ENCODE measurements at places on chromosomes 12 and 14. TPM values are rescaled to one million over a fixed set of nuclear protein-coding genes. Genes with fewer than 3 reads are reported as not detected.

DNA sequence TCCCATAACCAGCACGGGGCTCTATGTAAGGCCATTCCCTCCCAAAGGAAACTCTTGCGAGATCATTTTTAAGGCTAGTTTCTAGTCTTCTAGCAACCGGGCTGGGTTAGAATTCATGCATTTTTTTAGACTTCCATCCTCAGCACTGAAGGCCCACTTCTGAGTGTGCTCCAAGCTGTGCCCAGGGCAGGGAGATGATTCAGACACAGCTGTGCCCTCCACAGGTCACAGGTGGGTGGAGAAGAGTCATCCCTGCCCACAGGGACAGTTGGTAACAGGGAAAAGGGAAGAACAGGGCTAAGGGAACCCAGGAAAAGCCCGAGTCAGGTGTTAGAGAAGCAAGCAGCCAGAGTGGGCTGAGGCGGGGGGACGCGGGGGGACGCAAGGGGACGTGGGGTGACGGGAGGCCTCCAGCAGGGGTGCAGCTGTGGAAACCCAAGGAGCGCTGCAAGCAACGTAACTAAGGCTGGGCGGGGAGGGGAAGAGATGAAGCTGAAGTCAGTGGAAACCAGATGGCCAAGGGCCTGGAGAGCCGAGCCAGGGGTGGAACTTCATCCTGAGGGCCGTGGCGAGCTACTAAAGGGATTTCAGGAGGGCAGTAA is 27.2 kb upstream of the PPP2R5C start:
- no peak for DNase-seq

- DNase-seq, result no peak
Measured at GRCh38 chr14:55838529-55839052, 258.6 kb downstream of the KTN1 start.

GRCh38 chr12:22172501-22172900 is 126.5 kb downstream of the CMAS start:
- DNase-seq, result no peak

GRCh38 chr14:45048385-45048784 is 35.5 kb upstream of the PRPF39 start:
- no peak for DNase-seq

- no peak for DNase-seq
Measured at GRCh38 chr12:6928022-6928702, 403 bp downstream of the ATN1 start.

DNA sequence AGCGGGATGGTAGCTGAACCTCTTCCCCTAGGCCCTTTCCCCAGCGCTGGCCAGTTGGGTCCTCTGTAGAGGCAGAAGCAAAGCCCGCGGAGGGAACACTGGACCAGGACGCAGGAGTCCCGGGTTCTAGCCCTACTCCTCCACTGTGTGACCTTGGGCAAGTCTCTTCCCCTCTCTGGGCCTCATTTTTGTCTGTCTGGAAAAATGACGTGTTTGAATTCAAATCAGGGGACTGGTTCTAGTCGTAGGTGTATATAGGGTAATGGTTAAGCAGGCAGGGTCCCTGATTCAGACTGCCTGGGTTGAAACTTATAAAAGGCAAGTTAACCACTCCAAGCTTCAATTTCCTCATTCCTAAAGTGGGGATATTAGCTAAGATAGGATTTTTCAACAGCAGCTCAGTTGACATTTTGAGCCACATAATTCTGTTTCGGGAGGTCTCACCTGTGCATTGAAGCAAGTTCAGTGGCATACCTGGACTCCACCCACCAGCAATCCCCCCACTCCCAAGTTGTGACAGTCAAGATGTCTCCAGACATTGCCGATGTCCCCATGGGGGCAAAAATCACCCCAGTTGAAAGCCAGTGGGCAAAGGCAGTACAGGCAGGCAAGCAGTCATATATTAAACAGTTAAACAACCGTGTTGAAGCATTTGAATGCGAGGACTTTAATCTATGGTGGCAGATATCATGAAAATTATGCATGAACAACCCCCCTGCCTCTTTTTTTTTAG is 899 bp downstream of the TPCN1 start:
- DNase-seq, result no peak

GRCh38 chr12:126233625-126234024 is 1168.4 kb downstream of the AACS start:
- no peak for DNase-seq

DNA sequence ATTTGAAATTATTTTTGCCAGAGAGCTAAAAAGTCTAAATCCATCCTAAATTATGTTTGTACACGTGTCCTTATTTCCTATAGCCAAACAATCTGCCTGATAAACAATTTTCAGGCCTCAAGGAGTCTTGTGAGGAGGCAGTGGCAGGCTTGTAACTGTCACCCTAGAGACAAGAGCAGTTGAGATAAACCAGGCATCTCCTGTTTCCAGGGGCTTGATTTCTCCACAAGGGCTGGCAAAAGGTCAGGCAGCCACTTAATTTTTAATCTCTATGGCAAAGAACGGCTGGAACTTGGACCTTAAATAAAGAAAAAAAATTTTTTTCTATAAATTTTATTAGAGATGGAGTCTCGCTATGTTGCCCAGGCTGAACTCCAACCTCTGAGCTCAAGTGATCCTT is 15.5 kb downstream of the PKP2 start:
- DNase-seq, result no peak

- DNase-seq, result no peak
Measured at GRCh38 chr12:32158525-32158924, 51.9 kb downstream of the BICD1 start.

DNA sequence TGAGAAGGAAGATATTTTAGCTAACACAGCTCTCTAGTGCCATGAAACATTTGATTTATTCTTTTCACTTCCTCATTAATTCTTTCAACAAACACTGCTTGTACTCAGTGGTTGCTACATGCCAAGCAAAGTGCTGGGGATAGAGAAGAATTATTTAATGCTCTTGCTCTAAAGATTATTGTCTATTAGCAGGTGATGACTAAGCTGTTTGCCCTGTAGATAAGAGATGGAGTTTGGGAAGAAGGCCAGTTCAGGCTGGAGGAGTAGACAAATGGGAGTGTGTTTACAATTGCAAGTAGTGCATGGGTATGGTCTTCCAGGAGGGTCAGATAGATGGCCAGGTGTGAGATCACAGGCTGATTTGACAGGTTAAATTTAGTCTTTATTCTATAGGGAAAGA is 99.8 kb upstream of the SEL1L start:
- no peak for DNase-seq

DNA sequence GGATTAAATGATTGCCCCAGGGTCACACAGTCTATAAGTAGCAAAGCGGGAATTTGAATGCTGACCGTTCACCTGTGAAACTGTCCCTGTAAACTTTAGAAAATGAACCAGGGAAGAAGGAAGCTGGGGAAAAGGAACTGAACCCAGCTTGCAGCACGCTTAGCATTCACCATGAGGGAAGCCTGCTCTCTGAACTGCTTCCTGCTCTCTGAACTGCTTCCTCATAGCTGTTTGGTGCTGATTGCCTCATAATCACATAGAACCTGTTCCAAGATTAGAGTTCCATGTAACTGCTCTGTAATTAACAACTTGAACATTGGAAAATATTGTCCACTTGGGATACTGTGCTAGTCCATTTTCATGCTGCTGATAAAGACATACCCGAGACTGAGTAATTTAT is 1504.8 kb upstream of the TMEM132C start:
- no peak for DNase-seq

SOCS2 gene
- 36.1 TPM for polyA plus RNA-seq

TBC1D30 gene
- 5.1 TPM for polyA plus RNA-seq

PRB2 gene
- 1.5 TPM for polyA plus RNA-seq

P3H3 gene
- polyA plus RNA-seq, result 29.9 TPM
